ENCODE measurements at places on chromosomes 12 and 14. TPM values are rescaled to one million over a fixed set of nuclear protein-coding genes. Genes with fewer than 3 reads are reported as not detected.

ADAMTS20 gene
- 0.23 TPM for total RNA-seq

KLRB1 gene
- total RNA-seq, result 0.15 TPM

LRIG3 gene
- 42.1 TPM for total RNA-seq

PLEKHD1 gene
- total RNA-seq, result 0.07 TPM

C12orf50 gene
- total RNA-seq, result 0.28 TPM

MMP17 gene
- 15.6 TPM for total RNA-seq

SLC39A2 gene
- not detected for total RNA-seq

VWF gene
- total RNA-seq, result 159 TPM

SLC15A4 gene
- 24.7 TPM for total RNA-seq

GCN1 gene
- total RNA-seq, result 34.6 TPM

TAS2R8 gene
- total RNA-seq, result not detected

IAPP gene
- total RNA-seq, result not detected

PPM1H gene
- 11.4 TPM for total RNA-seq

CSAD gene
- 31.7 TPM for total RNA-seq

- DNase-seq, result no peak
These were observed 911.7 kb upstream of the TMEM132C start for GRCh38 chr12:127355061-127355841.

DNA sequence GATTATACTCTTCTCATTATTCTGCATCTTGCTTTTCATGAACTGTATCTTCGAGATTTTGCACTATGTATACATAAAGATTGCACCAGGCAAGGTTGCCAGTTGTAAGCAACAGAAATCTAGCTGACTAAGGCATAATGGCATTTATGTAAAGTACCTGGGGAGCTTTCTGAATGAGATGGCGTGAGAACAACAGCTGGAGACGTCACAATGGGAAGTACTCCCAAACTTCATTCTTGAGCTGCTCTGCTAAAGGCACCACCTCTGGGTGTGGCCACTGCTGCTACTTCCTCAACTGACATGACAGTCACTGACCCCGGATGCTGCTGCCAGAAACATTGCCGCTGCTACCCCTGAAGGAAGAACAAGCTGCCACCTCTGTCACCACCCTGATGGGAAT is 220.7 kb downstream of the NOVA1 start:
- DNase-seq, result no peak

DNA sequence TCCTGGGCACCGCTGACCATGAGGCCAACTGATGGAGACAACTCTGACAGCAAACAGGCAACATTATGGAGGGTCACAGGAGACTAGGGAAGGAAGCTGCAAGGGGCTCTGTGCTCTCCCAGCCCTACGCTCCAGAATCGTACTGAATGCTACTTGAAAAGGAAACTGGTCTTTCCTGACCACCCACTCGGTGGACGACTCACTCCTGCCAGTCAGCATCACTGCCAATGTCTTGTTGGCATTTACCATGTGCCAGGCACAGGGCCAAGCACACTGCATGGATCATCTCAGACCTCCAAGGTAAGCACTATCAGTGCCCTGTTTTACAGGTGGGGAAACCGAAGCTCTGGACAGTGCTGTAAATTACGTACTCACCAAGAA is 38.0 kb downstream of the CCDC85C start:
- DNase-seq, result no peak

- DNase-seq, result no peak
These were observed 22.3 kb downstream of the ZFC3H1 start for GRCh38 chr12:71641390-71641789.

DNA sequence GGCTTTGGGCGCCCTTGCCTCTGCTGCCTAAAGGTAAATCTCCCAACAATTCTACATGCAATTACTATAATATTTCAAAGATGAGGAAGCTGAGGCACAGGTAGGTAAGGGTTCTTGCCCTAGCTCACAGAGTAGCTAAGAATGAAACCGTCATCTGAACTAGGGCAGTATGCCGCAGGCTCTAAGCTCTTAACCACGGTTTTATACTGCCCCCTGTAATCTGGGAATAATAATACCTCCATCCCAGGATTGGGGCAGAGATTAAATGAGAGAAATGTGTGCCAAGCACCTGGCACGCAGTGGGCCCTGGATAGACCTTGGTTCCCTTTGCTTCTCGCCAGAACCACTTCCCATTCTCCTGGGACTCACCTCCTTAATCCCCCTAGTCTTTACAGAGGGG is 1.5 kb upstream of the HRK start:
- DNase-seq, result no peak

DNA sequence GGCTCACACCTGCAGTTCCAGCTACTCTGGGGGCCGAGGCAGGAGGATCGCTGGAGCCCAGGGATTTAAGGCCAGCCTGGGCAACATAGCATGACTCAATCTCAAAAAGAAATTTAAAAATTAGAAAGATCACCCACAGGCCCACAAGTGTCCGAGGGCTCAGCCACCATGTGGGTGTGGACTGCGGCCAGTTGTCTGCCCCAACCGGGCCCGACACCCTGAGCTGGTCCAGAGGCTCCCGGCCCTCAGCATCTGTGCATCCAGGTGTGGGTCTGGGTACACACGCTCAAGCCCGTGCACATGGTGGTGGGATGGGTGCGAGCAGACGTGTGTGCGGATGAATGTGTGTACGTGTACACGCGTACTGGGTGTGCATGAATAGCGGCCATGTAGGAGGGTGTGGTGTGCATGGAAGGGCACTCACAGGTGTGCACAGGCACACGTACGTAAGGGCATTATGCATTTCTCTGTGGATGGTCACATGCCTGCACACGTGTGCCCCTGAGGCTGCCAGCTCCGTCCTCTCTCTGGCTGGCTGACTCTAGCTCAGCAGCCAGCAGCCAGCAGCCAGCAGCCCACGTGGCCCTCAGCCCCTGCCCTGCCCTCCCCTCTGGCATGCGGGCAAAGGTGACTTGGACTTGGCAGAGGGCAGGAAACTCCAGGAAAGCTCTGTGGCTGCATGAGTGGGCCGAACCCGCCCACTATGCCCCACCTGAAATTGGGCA is 23.3 kb upstream of the NUDT14 start:
- no peak for DNase-seq

GRCh38 chr14:88181072-88181471 is 142.0 kb downstream of the KCNK10 start:
- no peak for DNase-seq

- no peak for DNase-seq
These were observed 30.7 kb downstream of the MAP4K5 start for GRCh38 chr14:50501642-50502041.

DNA sequence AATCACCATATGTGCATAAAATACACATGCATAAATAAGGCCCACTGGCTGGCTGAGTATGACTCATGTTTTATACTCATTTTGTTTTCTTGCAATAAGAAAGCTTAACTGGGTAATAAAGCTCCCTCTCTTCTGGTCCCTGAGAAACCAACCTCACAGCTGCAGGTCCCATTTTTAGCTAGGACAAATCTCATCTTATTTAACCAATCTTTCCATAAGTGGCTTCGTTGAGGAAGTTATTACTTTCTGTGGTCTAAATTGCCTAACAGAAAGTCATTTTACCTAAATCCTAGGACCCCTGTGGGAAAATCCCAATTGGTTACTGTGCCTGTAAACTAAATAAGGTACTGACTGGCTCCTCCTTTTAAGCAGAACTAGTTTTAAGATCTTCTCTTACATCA is 232.8 kb upstream of the FBXO33 start:
- no peak for DNase-seq

- DNase-seq, result no peak
These were observed 165.0 kb downstream of the PAX9 start for GRCh38 chr14:36826614-36827013.

DNA sequence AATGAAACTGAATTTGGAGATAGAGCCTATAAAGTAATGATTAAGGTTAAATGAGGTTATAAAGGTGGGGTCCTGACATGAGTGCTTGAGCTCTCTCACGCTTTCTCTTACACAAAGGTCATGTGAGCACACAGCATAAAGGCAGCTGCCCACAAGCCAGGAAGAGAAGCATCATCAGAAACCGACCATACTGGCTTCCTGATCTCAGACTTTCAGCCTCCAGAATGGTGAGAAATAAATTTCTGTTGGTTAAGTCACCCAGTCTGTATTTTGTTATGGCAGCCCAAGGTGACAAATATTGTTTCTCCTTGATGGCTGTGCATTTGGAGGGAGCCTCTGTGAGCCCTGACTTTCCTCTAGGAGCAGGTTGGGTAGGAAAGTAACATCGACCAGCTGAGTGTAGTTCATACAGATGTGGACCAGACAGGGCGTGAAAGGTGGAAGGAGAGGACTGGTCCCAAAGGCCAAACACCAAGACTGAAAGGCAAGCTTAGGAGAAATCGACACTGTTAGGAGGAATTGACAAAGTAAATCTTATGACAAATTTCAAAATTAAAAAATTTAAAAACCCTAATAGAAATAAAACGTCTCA is 97.6 kb upstream of the SLC38A2 start:
- DNase-seq, result no peak

GRCh38 chr12:28086521-28087155 is 103.6 kb upstream of the CCDC91 start:
- no peak for DNase-seq

GRCh38 chr12:94560431-94561221 is 89.7 kb downstream of the TMCC3 start:
- DNase-seq, result peak; percentile 50

GRCh38 chr12:101439236-101439635 is 31.7 kb upstream of the ARL1 start:
- DNase-seq, result no peak

DNA sequence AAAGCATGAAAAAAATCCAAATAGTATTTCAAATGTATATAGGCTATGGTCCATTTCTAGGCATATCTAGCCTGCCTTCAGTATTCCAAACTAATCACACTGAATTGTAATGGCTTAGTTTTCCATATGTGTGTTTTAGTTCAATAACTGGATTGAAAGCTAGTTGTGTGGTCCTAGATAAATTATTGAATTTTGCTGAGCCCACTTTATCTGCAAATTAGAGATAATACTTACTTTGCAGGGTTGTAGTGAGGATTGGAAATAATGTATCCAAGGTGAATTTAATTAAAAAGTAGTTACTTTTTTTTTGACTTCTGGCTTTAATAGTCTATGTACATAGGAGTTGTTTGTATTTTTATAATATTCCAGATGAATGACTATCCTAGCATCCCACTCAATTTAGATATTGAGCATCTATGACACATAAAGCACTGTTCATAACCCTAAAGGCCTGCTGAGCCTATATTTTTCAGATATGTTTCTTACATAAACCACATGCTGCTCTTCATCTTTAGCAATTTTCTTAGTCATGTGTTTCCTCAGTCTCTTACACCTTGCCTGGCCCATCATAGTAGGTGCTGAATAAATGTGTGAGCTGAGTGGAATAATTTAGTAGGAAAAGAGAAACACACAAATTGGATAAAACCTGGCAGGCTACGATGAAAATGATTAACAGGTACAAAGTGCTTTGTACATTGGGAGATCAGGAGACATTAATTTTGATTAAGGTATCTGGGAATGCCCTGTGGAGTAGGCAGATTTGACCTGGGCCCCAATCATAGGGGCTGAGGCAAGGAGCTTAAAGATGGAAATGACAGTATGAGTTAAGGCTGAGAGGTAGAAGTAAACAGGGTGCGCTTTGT is 1.1 kb upstream of the ATP23 start:
- no peak for DNase-seq

- DNase-seq, result no peak
These were observed 64.4 kb downstream of the FOS start for GRCh38 chr14:75342762-75343599.

DNA sequence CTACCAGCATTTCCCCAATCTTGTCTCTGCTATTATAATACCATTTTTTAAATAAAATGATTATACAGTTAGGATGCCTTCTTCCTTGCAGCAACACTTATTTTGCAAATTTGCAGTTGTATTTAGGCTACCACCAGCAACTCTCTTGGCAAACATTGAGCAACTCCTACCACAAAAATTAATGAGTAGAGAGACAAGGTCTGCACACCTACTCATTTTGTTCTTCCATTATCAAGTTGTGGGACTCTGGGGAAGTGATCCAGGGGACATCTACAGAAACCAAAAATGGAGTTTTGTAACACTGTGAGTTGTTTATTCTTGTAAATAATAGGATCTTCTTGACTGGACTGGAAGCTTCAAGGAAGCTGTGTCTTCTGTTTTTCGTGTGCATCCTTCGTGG is 38.6 kb downstream of the DGLUCY start:
- DNase-seq, result no peak

DNA sequence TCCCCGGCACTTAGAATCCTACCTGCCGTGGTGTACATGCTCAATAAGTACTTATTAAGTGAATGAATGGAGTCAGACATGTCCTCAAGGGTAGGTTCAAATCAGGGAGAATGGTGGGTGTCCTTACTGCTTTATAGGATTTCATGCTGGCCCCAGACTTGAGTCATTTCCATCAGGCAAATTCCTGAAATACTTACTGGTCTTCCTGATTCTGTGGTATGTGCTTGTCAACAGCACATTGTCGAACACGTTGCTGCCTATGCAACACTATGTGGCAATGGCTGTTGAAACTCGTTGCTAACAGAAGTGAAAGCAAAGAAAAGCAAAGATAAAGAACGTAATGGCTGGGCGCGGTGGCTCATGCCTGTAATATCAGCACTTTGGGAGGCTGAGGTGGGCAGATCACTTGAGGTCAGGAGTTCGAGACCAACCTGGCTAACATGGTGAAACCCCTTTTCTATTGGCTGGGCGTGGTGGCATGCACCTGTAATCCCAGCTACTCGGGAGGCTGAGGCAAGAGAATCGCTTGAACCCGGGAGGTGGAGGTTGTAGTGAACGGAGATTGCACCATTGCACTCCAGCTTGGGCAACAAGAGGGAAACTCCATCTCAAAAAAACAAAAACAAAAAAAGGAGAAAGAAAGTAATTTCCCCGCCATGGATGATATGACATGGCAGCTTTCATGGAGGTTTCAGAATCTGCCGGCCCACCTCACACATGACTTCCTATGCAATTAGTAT is 214.9 kb downstream of the ZFP36L1 start:
- DNase-seq, result no peak

DNA sequence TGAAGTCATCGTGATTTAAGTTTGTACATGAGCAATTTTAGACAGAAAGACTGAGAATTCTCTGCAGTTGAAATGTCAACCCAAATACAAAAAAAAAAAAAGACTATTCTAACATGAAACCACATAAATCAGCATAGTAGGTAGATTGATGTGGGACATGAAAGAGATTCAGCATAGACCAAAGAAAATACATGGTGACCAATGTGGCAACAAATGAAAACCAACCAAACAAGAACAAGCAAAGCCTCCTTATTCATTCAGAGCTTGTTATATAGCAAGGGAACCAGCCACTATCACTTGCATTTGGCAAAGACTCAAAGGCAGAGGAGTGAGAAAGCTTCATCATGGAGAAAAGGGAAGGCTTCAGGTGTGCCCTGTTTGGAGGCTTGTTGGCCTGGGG is 144.4 kb upstream of the TMPO start:
- DNase-seq, result no peak

GRCh38 chr12:16612647-16613046 is 6.7 kb upstream of the LMO3 start:
- DNase-seq, result no peak

DNA sequence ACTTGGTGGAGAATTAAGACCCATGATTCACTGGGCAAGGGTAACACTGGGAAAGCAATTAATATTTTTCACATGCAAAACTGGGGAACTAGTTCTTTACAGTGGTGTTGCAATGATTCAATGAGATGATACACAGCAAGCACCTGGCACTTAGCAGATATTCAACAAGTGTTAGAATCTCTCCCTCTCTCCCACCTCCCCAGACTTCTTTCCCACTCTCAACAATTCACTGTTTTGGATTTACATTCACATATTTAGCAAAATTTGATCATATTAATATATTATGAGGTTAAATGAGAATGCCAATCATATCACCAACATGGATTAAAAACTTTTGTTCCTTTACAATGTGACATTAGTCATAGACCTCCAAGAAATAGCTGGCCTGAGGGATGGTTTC is 223.1 kb upstream of the GRIP1 start:
- DNase-seq, result no peak

- no peak for DNase-seq
These were observed 5.1 kb upstream of the MIS18BP1 start for GRCh38 chr14:45258073-45258472.
